DND-41 (cell line): ENCODE measurements at places on chromosomes 1 and 21.

DNA sequence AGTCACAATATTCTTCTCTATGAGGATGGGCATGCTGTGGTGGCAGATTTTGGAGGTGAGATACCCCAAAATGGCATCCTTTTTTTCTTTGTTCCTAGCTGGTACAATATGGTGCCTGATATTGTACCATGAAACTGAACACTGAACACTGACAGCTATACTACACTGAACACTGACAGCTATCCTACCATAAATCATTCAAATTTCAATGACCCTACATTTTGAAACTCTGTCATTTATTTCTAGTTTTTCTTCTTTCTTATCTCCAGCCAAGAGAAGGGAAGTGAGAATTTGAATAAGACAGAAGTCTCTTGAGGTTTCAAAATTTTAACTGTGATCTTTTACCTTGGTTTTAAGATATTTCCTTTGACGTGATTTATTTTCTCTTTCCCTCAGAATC lies 76.3 kb downstream of the LRRC53 start:
- no peak for DNase-seq

- DNase-seq, result no peak
Observed at GRCh38 chr1:184930232-184930631, 44.1 kb downstream of the NIBAN1 start.

- DNase-seq, result no peak
Observed at GRCh38 chr1:155946633-155947219, 5.3 kb downstream of the RXFP4 start.

DNA sequence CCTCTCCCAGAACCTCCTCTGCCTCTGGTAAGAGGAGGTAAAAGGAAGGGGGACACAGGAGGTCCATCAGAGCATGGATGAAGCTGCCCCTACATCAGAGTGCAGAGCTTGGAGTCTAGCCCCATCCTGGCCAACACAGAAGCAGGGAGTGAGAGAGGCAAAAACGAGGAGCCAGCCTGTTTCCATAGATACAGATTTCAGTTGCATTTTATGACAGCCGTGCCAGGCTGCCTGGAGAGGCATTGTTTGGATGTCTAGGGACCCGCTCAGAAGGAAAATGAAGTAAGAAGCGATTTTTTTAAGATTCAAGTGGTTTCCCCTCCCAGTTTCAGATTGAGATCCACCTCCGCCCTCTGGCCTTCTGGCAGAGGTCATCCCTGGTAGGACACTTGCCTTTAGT lies 11.5 kb upstream of the GJA8 start:
- DNase-seq, result no peak

- no peak for DNase-seq
Observed at GRCh38 chr1:153387785-153388184, 3.1 kb downstream of the S100A8 start.

- no peak for DNase-seq
Observed at GRCh38 chr1:248792342-248792741, 33.4 kb downstream of the SH3BP5L start.

DNA sequence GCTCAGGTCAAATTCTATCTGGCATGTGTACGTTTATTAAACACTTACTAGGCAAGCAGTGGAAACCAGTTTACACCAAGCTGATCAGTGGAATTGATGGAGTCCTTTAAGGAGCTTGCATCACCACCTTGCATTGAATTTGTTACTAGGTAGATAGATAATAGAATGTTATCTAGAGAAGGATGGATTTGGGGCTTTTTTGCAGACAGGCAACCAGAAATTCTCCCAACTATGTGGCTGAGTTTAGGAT lies 44.9 kb downstream of the HHAT start:
- no peak for DNase-seq

DNA sequence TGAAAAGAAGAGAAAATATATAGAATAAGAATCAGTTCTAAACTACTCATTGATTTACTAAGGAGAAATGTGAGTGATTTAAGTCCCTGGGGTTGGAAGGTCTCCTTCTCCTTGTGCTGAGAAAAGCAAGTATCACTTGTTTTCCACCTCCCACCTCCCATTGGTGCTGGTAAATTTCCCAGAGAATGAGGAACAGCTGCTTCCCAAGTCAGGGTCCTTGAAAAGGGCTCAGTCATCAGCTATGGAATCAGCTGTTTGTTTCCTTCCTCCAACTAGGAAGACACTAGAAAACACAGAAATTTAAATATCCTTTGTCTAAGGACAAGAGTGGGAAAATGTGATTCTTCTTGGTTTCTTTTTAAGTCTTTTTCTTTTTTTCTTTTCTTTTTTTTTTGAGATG lies 131.3 kb upstream of the C1orf21 start:
- no peak for DNase-seq

GRCh38 chr1:149917571-149918144 lies at the start of gene SV2A:
SV2A (minus strand) TSS chr1:149917844; CDS start chr1:149913840, 4,004 bp downstream.
- DNase-seq, result peak; percentile 84

GRCh38 chr1:226950871-226951270 lies 10.8 kb downstream of the COQ8A start:
- DNase-seq, result no peak

- no peak for DNase-seq
Observed at GRCh38 chr1:170692866-170693575, 29.1 kb downstream of the PRRX1 start.

DNA sequence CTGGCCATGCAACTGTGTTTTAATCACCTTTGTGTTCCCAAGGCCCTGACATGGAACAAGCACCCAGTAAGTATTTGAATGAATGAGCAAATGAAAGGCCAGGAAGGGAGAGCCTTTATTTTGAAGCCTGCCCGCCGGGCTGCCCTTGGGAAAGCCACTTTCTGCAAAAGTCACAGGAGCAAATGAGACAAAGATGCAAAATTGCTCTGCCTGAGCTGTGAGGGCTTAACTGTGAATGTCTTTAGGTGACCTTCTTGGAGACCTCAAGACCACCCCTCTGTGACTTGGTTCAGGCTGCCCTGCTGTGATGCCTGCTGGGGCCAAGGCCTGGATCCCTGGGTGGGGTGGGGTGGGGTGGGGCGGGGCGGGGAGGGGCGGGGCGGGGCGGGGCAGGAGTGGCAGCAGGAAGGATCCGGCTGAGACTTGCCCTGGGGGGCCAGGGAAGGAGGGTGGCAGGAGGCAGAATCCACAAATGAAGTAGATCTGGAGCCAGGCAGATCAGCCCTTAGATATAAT lies 54.0 kb downstream of the RUNX3 start:
- DNase-seq, result no peak

GRCh38 chr1:16461681-16462080 lies 21.2 kb downstream of the NECAP2 start:
- no peak for DNase-seq

DNA sequence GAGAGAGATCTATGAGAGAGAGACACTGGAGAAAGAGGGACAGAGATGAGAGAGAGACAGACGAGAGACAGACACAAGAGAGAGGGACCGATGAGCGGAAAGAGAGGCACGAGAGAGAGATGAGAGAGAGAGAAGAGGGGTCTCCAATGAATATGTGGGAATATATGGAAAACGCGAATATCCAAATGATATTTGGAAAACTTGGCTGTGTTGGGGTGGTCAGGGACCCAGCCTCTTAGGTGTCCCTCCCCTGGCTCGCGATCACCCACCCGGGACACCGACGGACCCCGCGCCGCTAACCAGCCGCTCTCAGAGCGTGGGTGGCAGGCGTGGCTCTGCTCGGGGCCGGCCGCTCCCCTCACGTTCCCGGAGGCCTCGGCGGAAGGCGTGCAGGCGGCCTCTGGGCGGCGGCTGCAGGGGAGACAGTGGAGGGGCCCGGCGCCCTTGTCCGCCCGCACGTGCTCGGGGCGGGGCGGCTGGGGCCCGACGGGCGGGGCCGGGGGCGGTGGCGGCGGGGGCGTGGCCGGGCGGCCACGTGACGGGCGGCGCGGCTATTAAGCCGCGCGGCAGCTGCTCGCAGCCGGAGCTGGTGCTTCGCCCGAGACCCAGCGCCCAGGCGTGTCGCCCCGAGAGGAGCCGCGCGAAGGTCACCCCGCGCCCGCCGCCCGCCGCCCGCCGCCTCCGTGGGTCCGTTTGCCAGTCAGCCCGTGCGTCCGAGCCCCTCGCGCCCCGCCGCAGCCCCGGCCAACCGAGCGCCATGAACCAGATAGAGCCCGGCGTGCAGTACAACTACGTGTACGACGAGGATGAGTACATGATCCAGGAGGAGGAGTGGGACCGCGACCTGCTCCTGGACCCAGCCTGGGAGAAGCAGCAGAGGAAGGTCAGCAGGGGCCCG lies at the start of gene ACTN2:
ACTN2 (plus strand) TSS at position 583 of the 898 bp plus-strand sequence; CDS start at position 758, 175 bp downstream.
- DNase-seq, result no peak

- no peak for DNase-seq
Observed at GRCh38 chr1:8206391-8206790, 111.5 kb upstream of the SLC45A1 start.

- no peak for DNase-seq
Observed at GRCh38 chr1:177227978-177228692, 57.4 kb downstream of the BRINP2 start.

- no peak for DNase-seq
Observed at GRCh38 chr1:116379057-116379630, 6.1 kb downstream of the ATP1A1 start.

DNA sequence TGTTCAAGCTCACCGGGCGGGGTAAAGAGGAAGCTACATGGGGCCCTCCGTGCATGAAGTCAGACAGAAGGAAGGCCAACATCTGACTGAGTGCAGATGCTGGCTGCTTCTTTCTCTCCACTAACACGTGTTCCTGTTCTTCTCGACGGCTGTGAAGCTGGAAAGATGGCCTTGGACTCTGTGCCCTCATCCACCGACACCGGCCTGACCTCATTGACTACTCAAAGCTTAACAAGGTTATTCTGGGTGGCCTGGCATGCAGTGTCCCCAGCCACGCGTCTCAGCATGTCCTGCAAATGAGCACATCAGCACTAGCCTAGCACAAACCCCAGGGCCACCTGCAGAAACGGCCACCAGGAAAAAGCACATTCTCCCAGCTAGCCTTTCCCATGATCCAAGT lies 41.2 kb downstream of the ACTN2 start:
- no peak for DNase-seq

DNA sequence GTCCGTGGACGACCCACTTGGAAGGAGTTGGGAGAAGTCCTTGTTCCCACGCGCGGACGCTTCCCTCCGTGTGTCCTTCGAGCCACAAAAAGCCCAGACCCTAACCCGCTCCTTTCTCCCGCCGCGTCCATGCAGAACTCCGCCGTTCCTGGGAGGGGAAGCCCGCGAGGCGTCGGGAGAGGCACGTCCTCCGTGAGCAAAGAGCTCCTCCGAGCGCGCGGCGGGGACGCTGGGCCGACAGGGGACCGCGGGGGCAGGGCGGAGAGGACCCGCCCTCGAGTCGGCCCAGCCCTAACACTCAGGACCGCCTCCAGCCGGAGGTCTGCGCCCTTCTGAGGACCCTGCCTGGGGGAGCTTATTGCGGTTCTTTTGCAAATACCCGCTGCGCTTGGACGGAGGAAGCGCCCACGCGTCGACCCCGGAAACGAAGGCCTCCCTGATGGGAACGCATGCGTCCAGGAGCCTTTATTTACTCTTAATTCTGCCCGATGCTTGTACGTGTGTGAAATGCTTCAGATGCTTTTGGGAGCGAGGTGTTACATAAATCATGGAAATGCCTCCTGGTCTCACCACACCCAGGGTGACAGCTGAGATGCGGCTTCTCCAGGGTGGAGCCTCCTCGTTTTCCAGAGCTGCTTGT lies 32.4 kb downstream of the PRMT2 start:
- no peak for DNase-seq
